B cell (primary cell): ENCODE measurements at places on chromosomes 7 and 10. TPM values are rescaled to one million over a fixed set of nuclear protein-coding genes. Genes with fewer than 3 reads are reported as not detected.

SLC16A9 gene
- total RNA-seq, result not detected in 2 replicates

GDF2 gene
- not detected in 2 replicates for total RNA-seq

RALA gene
- 29.8 and 31.0 TPM in 2 replicates for total RNA-seq

SPRN gene
- total RNA-seq, result not detected in 2 replicates

SEC23IP gene
- total RNA-seq, result 69.7 and 77.3 TPM in 2 replicates

SORBS1 gene
- 0.44 and 1.5 TPM in 2 replicates for total RNA-seq

TCAF1 gene
- total RNA-seq, result 17.3 and 19.7 TPM in 2 replicates

FBXL13 gene
- total RNA-seq, result 2.4 and 4.0 TPM in 2 replicates

TEX47 gene
- total RNA-seq, result not detected in 2 replicates

MAGI2 gene
- 0.64 and 0.75 TPM in 2 replicates for total RNA-seq

MBLAC1 gene
- total RNA-seq, result 4.5 TPM in 2 replicates

GNAT3 gene
- not detected in 2 replicates for total RNA-seq

GALNT11 gene
- 14.5 and 15.2 TPM in 2 replicates for total RNA-seq

PLPP4 gene
- not detected in 2 replicates for total RNA-seq

ADAM12 gene
- total RNA-seq, result 0.22 TPM in 2 replicates

RNF148 gene
- total RNA-seq, result not detected in 2 replicates

IFRD1 gene
- total RNA-seq, result 101 and 106 TPM in 2 replicates

ZNF727 gene
- total RNA-seq, result 0.83 and 1.2 TPM in 2 replicates

LIPF gene
- not detected in 2 replicates for total RNA-seq

LIPJ gene
- 0.20 and 0.39 TPM in 2 replicates for total RNA-seq

FLNC gene
- total RNA-seq, result not detected in 2 replicates

ANKRD61 gene
- total RNA-seq, result not detected in 2 replicates

SLC35G1 gene
- 2.6 and 2.8 TPM in 2 replicates for total RNA-seq

NAT16 gene
- not detected in 2 replicates for total RNA-seq

SPAM1 gene
- not detected in 2 replicates for total RNA-seq

SPDYE2 gene
- total RNA-seq, result 0.47 and 0.58 TPM in 2 replicates

ASZ1 gene
- not detected in 2 replicates for total RNA-seq

TLX1 gene
- total RNA-seq, result not detected in 2 replicates

TMEM140 gene
- total RNA-seq, result 79.1 and 84.9 TPM in 2 replicates

FAM13C gene
- not detected in 2 replicates for total RNA-seq

GRM3 gene
- not detected in 2 replicates for total RNA-seq

MNX1 gene
- total RNA-seq, result not detected in 2 replicates

MMD2 gene
- not detected in 2 replicates for total RNA-seq

CALML3 gene
- not detected in 2 replicates for total RNA-seq

SPDYE5 gene
- total RNA-seq, result not detected in 2 replicates

EIF4EBP2 gene
- 37.8 and 38.2 TPM in 2 replicates for total RNA-seq

STEAP1B gene
- 8.8 and 9.1 TPM in 2 replicates for total RNA-seq

AFAP1L2 gene
- total RNA-seq, result 3.8 and 4.9 TPM in 2 replicates

FANK1 gene
- 0.75 TPM in 1 of 2 replicates, not detected in the other for total RNA-seq

ADAM22 gene
- 1.8 and 2.0 TPM in 2 replicates for total RNA-seq

ZNF33B gene
- total RNA-seq, result 66.6 and 66.9 TPM in 2 replicates
